ENCODE measurements at places on chromosomes 7 and 10.

- DNase-seq: no peak
Measured at GRCh38 chr7:16660702-16661464, 14.9 kb downstream of the BZW2 start.

DNA sequence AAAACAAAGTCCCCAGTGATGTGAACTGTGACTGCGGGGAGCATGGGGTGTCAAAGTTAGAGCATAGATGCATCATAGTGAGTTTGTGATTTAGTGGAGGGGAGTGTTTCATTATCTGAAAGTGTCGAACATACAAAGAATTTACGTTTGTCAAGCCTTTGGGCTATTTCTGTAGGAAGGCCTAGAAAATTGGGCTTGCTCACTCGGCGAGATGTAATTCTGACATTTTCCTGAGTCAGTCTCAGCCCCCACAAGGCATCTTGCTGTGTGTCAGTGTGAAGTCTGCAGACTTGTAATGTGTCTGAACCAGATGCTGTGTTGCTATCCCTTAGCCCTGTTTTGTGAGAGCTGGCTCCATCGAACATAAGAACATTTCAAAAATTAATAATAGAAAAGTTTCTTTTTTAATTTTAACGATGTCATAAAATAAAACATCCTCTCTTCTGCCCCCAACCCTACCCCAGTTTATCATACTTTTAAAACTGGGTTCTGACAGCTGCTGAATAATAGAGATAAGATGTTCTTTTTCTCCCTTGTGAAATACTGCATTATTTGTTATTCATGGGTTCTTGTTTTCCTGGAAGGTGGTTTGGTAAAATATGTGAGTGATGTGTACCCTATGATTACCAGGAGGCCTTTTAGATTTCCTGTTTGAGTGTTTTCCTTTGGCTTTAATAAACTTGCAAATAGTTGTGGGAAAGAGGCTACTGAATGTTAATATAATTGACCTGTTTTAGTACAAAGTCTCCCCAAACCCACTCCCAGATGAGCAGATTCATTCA lies 207.4 kb downstream of the GPR158 start:
- no peak for DNase-seq

DNA sequence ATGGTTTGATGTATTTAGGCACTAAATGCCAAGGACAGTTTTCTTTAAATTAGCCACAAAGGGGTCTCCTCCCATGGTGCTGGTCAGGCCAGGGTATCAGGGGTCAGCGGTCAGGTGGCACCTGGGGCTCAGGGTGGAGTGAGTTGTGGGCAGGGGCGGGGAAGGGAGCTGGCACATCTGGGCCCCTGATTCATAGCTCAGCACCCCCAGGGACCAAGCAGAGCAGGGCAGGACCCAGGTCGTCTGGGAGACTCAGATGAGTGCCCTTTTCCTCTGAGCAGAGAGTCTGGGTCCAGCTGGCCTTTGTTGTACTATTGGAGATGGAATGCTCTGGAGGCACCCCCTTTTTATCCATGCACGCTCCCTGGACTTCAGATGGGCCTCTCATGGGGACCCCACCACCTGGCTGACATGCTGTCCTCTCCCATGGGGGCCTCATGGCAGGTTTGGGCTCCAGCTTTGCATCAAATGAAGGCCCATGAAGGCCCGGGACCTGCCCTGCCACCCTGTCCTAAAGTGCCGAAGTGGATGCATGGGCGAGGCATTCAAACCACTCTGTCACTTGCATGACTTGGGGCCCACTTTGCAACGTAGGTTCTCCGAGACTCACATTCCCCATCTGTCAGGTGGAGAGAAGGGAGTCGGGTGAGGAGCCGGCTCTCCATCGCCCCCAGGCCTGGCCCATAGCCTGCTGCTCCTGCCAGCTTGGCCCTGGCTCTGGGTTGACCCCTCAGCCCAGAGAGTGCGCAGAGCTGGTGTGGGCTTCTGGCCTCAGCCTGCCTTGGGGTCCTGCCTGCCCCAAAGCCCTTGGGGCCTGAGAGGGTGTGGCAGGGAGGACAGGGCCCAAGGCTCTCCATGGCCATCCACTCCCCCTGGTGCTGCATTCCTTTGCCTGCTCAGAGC lies 66.4 kb downstream of the RAMP3 start:
- no peak for DNase-seq

GRCh38 chr7:20402747-20403230 lies 72.1 kb downstream of the ITGB8 start:
- no peak for DNase-seq

- no peak for DNase-seq
Measured at GRCh38 chr7:48175019-48175418, 3.8 kb downstream of the ABCA13 start.

DNA sequence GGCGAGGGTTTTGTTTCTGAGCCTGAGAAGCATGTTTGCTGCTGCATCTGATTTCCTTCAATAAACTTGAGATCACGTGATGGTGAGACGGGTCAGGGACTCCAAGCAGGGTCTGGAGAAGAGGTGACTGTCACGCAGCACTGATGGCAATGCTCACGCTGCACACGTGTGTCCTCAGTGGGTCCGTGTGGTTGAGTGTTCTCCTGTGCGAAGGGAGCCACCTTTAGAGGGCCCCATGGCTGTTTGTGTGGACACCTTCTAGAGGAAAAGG lies 100.4 kb downstream of the WDR37 start:
- no peak for DNase-seq

DNA sequence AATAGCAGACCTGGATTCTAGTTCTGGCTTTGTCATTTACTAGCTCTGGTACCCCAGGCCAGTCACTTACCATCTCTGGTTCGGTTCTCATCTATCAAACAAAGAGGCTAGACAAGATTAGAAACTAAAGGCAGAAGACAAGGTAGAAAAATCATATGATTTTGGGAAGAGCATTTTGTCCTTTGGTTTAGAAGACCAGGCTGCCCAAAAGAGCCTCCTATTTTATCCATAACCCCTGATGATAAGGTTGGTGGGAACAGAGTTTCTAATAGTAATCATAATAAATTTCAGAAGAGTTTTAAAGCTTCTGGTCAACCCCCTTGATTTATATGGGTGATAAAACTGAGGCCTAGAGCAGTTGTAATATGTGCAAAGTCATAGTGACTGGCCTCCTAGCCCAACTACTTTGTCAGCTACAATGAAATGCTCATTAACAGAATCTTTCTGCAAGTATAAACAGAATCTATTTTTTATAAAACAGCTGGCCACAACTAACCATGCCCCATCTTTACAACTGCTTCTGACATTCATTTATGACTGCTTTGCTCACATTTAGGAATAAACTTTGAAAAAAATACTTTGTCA lies 23.4 kb downstream of the COX15 start:
- DNase-seq: no peak

DNA sequence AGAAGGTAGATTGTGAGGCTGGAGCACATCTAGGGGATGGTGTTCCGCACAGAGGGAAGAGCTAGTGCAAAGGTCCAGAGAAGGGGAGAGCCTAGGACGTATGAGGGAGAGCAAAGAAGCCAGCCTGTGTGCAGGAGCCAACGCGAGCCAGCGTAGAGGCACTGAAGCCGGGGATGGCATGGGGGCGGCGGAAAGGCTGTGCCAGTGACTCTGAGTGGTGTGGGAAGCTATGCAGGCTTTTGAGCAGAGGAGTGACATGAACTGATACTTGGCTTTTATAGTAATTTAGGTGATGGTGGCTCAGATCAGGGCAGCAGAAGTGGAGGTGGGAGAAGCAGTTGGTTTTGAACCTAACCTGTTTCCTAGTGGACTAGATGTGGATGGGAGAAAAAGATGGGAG lies 65.8 kb downstream of the ATXN7L1 start:
- DNase-seq: no peak

- DNase-seq: no peak
Measured at GRCh38 chr10:24806262-24806661, 82.6 kb upstream of the ARHGAP21 start.

GRCh38 chr10:81428456-81429134 lies 446.4 kb upstream of the NRG3 start:
- DNase-seq: no peak

DNA sequence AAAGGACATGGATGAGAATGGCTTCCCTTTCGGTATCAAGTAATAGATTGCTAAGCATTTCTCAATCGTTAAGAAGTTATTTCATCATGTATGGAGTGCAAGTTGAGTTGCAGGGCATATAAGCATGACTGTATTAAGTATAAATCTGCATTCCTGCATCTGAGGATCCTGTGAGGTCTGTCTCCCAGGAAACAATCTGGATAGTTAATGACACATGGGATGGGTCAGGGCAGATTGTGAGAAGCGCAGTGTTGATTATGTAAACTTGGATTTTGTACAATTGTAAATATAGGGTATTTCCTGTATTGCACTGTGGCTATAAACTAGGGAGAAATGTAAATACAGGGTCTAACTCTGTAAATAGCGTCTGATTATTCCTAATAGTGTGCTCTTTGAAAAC lies 102.6 kb downstream of the PLXDC2 start:
- DNase-seq: no peak

GRCh38 chr10:16952610-16953009 lies 135.4 kb upstream of the RSU1 start:
- DNase-seq: no peak

GRCh38 chr10:132869621-132870020 lies 72.7 kb downstream of the CFAP46 start:
- no peak for DNase-seq

- DNase-seq: no peak
Measured at GRCh38 chr10:30083934-30084333, 24.5 kb upstream of the JCAD start.

GRCh38 chr10:130802301-130802700 lies 509.2 kb downstream of the TCERG1L start:
- no peak for DNase-seq

GRCh38 chr10:121873236-121873635 lies 54.6 kb downstream of the ATE1 start:
- DNase-seq: no peak

DNA sequence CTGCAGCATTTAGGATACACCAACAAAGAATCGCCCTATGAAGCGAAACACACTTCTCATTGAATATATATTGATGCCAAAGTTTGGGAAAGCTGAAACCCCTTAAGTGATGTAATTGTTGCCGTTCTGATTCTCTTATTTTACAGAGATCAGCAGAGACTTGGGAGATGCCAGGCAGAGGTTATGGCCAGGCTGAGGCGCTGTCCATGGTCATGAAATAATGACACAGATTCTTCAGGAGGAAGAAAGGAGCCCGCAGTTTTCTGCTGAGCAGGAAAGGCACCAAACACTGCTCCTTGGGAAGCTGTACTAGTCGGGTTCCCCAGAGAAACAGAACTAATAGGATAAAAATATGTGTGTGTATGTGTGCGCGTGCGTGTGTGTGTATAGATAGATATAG lies 566.0 kb downstream of the CALN1 start:
- DNase-seq: no peak

DNA sequence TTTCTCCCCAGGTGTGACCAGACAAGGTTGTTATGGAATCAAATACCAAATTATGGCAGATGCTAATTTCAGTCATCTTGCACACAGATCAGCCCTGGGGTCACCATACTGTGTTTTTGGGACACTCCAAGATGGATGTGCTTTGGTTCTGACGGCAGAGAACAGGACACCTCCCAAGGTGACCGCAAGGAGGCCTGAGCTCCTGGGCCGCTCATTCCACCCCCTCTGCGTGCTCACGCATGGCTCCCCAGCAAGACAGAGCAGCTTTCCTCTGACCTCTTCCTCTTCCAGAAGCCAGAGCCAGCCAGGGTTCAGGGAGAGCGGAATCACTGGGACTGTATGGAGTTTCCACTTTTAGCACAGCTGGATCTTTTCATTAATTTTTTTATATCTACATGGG lies 402.8 kb downstream of the DNAJB6 start:
- no peak for DNase-seq

DNA sequence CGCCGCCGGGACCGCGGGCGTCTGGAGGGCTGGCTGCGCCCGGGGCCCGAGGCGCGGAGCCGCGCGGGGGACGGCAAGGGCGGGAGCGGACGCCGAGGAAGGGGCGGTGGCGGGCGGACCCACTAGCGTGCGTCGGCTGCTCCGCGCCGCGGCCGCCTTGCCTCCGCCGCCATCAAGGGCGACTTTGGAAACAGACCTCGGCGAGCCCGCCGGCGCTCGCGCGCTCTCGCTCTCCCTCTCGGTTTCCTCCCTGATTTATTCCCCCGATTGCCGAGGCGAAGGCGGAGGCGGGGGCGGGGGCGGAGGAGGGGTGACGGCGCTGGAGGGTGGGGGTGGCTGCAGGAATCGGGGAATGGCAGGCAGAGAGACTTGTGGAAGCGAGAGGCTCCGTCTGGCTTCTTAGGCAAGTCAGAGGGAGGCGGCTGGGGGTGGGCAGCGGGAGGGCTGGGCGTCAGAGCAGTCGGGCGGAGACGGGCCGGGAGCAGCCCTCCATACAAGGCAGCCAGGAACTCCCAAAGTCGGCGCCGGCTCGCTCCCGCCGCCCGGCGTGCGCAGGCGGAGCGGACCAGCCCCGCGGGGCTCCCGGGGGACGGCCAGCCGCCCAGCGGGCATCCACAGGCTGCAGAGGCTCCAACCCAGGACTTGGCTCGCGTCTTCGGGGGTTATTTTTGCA lies at the start of gene CACNA2D1:
Gene CACNA2D1 (minus strand): TSS at position 231 of the 673 bp plus-strand sequence.
- peak; percentile 37 for DNase-seq

- no peak for DNase-seq
Measured at GRCh38 chr10:132634241-132634946, 96.8 kb downstream of the INPP5A start.

DNA sequence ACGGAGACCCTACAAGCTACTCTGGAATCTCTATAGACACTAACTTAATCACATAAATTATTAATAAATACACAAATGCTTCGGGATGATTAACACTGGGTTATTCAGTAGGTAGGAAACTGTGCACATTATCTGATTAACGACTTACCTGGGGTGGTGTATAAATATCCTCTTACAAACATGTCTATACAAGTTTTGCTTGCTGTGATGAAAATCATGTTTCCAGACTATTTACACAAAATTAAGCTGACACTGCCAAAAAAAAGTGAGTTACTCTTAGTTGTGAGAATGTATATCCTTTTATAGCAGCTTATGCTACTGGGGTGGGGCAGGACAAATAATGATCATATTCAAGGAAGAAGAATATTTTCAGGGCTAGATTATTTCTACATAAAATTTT lies 314.6 kb downstream of the C7orf25 start:
- no peak for DNase-seq

DNA sequence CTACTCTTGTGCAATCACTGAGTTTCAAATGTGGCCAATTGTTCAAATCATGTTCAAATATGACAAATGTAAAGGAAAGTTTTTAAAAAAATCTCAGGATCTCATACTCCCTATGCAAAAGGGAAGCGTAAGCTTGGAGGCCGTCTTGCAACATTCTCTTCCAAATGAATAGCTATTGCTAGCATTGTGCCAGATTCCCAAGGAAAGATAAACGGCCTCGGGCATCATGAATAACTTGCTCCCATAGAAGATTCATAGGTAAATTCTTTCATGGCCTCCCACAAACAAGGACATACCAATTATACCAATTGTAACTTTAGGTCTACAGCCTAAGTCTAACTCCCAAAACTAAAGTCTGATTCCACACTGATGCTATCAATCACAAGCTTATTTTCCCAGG lies 416.9 kb downstream of the THSD7A start:
- no peak for DNase-seq

GRCh38 chr10:9994131-9994530 lies 1023.5 kb upstream of the CELF2 start:
- DNase-seq: no peak

Measured in cortex of kidney (tissue), 1 donor.